Esophagus squamous epithelium (tissue), 5 donors: ENCODE measurements at places on chromosomes 11 and 22.

DNA sequence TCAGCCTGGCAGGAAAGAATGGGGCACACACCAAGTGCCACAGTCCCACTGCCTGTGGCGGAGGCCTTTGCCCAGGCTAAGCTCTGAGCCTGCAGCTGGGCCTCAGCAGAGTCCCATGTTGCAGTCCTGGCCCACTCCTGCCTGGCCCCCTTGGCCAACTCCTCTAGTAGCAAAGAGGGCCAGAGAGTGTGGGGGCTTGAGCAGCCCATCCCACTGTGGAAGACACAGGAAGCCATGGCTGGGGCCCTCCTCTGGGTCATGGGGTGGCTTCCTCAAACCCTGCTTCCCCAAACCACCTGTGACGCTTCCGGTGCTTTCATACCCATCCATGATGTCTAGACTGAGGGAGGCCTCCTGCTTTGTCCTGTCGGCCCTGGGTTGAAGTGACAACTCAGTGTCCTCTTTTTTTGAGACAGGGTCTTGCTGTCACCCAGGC is 5.8 kb downstream of the RPS19BP1 start:
- DNase-seq = no peak

GRCh38 chr11:117819096-117820040 is 5.2 kb downstream of the FXYD2 start:
- no peak for DNase-seq

- no peak for DNase-seq
These were observed 99.9 kb downstream of the MED15 start for GRCh38 chr22:20607157-20607907.

GRCh38 chr11:117194267-117194666 is 4.9 kb upstream of the TAGLN start:
- DNase-seq = no peak

DNA sequence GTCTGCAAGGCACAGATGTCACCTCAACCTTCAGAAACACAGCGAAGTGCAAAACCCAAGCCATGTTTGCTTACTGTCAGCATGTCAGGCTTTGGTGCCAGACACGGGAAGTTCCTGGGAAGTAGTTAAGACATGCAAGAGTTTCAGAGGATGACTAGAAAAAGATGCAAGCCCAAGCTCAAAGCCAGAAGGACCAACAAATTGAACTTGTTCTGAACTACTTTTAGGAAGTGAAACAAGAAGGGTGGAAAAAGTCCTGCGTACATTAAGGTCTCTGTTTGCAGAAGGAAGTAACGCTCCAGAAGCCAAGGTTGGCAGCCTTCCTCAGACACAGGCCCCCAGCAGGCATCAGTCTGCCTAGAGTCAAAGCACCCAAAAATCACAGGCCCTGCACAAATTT is 2.6 kb downstream of the AP1B1 start:
- DNase-seq = no peak

- DNase-seq = no peak
These were observed 17.1 kb upstream of the C11orf96 start for GRCh38 chr11:43925063-43925931.
